NCI-H226 (cell line): ENCODE measurements at places on chromosomes 4 and X.
A peak's percentile ranks its signal among the peaks of the same experiment; 100 is the strongest.

DNA sequence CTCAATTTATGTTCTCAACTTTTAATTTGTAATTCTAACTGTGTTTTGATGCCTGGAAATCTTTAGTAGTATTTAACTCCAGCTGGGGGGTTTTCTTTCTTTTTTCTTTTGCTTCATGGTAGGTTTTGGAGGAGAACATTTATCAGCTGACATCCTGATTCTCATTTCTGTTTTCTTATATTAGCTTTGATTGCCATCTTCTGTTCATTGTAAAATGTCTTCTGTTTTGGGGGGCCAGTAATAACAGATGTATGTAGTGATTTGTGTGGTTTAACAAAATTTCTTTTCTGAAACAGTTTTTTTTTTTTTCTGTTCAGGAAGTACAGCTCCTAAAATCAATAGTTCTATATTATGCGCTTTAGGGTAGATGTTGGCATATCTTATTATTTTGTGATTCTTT is 182.2 kb downstream of the GABRB1 start:
- no peak for DNase-seq

- no peak for DNase-seq
Measured at GRCh38 chrX:107493141-107493540, 43.7 kb downstream of the FRMPD3 start.

DNA sequence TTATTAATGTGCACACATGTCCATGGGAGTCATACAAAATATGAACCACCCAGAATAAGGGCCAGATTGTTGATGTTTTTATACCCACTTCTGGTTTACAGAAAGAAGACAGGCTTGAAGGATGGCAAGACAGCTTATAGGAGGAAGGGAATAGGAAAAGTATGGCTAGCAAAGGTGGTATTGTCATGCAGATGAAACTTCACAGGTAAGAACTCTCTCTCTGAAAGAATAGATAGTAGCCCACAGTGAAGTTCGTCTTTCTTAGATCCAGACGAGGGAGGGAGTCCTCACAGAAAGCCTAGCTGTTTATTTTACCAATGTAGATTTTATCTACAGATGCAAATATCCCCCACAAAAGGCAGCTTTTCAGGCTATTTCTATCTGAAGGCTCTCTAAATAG is 43.7 kb upstream of the SPIN4 start:
- no peak for DNase-seq

DNA sequence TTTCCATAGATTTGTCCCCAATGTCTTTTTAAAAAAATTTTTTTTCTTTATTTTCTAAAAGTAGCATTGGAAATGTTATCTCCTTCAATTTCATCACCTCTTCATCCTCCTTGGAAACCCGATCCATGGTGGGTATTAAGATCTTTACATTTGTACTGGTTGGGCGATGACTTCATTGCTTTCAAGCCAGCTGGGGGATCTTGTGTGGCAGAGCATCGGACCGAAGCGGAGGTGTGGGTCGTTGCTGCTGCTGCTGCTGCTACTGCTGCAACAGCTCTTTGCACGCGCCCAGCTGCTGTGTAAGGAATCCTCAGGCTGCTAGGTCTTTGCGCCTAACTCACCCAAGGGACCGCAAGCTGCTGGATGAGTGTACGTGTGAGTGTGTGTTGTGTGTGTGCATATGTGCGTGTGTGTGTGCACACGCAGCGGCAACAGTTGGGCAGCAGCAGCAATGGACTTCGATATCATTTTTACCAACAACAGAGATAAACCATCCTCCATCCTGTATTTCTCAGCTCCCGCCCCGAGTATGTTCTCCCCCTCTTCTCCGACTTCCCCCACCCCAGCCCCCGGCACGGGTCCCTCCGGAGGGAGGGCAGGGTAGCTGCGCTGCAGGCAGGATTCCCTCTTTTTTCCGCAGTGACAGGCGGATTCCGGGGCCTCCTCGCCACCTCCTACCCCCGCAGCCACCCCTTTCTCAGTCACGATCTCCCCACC is 768 bp upstream of the CDKL5 start:
- no peak for DNase-seq

GRCh38 chr4:46975812-46976553 is 17.4 kb downstream of the GABRA4 start:
- no peak for DNase-seq

GRCh38 chr4:183760326-183760725 is 101.2 kb downstream of the TRAPPC11 start:
- DNase-seq: no peak

DNA sequence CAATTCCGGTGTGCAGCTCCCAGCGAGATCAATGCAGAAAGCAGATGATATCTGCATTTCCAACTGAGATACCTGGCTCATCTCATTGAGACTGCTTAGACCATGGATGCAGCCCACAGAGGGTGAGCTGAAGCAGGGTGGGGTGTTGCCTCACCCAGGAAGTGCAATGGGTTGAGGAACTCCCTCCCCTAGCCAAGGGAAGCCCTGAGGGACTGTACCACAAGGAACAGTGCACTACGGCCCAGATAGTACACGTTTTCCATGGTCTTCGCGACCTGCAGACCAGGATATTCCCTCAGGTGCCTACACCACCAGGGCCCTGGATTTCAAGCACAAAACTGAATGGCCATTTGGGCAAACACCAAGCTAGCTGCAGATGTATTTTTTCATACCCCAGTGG is 150.0 kb downstream of the TET2 start:
- no peak for DNase-seq

- no peak for DNase-seq
Measured at GRCh38 chr4:169179609-169180521, 90.9 kb downstream of the SH3RF1 start.

GRCh38 chrX:136652822-136653723 is 5.1 kb downstream of the CD40LG start:
- no peak for DNase-seq

GRCh38 chr4:54587107-54587891 is 70.5 kb upstream of the KIT start:
- DNase-seq: no peak

DNA sequence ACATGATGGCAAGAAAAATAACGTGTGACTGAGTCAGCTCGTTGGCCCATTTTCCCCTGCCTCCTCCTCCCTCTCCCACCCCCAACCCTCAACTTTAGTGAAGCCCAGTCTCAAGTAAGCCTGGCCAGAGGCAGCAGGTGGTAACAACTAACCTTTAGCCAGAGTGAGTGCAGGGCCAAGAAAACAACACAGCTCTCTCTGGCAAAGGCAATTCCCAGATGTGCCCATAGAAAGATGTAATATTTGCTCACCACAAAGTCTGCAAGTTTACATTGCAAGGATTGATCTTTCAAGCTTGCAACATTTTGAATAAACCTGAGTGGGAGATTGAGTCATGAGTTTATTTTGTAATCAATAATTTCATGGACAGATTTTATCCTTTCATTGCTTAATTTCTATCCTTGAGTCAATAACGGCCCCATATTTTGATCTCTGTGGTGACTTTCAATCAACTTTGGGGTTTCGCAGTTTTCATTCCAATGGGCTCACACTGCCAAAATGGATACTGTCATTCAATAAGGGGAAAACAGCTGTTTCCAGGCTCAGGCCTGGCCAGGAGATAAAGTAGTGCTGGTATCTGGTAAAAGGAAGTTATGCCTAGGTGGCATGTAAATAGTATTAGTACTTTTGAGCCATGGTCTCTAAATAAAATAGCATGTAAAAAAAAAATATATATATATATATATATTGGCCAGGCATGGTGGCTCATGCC is 130.7 kb upstream of the TMEM164 start:
- no peak for DNase-seq

DNA sequence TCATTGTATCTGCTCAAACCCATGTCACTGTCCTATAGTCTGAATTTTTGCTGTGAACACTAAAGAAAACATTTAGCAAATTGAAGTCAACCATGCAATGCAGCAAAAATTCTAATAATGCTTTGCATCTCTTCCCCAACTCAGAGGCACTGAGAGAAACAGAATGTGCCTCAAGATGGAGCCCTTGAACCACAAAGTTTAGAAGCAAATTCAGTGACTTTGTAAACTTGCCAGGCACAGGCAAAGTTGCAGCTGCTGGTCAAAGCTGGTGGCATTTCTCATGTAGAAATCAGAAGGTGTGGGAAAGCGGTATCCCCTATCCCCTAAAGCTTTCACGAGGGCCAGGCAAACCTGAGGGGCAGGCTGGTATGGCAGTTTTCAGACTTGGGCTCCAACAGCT is 121.7 kb upstream of the DIPK2B start:
- DNase-seq: peak; percentile 59

DNA sequence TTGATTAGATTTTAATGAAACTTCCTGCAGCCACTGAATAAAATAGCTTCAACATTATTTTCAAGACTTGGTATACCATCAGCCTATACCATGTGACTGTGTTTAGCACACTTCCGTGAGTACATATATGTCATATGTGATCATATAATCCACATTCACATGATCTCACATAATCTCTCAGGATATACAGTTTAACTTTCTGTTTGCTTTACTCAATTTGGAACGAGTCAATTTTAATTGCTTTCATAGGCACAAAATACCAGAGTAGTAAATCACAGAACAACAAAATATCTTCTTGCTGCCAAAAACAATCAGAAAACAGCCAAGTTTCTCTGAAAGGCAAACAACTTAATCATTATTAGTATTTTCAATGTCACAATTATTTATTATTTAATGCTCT is 731.1 kb upstream of the DIAPH2 start:
- DNase-seq: no peak

GRCh38 chr4:42720533-42720932 is 63.6 kb upstream of the ATP8A1 start:
- no peak for DNase-seq

DNA sequence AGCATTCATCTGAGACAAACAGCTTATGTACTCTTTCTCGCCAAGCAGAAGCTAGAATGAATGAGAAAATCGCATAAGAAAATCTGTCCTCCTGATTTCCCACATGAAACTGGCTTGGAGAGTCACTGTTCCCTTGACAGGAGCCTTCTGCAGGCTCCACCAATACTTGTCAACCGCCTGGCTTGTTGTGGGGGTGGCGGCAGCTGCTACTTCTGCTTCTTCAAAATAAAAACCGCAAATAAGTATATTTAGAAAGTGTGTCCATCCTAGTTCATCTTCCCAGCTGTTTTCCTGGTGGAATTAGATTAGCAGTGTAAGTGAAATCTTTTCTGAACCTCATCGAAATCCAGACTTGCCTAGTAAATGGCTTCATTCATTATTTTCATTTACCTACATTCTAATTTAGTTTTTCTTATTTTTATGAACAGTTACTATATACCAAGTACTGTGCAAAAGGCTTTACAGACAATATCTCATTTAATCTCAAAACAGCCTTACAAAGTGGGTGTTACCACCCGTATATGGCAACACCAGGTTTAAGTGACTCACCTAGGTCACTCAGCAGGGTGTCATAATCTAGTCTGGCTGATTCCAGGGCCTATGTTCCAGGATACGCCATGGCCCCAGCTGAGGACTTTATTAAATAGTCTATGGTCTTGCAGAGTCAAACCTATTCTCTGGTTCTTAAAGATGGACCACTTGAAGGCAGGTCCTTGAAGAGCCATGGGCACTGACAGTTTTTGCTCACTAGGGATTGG is 104.6 kb upstream of the IGFBP7 start:
- no peak for DNase-seq

DNA sequence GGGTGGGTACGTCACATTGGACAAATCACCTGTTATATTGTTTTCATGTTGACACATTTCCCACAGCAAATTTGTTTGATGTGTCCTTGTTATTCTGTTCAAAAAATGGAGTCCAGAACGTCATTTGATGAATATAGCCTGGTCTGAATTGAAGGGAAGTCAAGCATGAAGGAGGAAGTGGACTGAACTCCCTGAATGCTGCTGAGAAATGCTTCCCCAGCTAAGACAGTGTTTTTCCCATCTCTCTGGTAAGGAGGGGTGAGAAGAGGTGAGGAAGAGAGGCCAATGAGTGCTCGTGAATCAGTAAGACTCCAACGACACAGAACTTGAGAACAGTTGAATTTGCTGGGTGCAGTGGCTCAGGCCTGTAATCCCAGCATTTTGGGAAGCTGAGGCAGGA is 127.4 kb downstream of the RBM47 start:
- no peak for DNase-seq

GRCh38 chrX:102958794-102959193 is 21.7 kb downstream of the RAB40AL start:
- no peak for DNase-seq

- DNase-seq: no peak
Measured at GRCh38 chr4:87934973-87935372, 40.5 kb upstream of the SPP1 start.

- DNase-seq: peak; percentile 22
Measured at GRCh38 chr4:62015043-62015739, 815.1 kb downstream of the ADGRL3 start.

GRCh38 chrX:121356850-121357171 is 309.4 kb downstream of the GLUD2 start:
- no peak for DNase-seq

DNA sequence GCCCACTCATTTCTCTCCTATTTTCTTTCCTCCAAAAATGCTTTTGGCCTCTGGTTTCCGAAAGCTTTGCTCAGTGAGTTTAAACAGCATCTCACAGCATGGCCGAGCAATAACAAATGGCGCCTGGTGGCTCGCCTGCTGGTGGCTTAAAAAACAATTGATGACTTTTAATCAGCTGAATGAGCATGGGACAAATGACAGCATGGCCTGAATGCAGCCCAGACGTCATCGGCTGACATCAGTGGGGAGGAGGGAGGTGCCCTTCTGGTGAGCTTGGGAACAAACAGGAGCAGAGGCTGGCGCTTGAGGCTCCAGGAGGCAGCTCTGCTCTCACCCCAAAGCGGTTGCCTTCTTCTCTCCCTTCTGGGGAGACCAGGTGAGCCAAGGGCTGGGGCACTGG is 286.4 kb downstream of the BCOR start:
- DNase-seq: no peak
